ENCODE measurements at places on chromosomes 1 and 21.
A peak's percentile ranks its signal among the peaks of the same experiment; 100 is the strongest.

DNA sequence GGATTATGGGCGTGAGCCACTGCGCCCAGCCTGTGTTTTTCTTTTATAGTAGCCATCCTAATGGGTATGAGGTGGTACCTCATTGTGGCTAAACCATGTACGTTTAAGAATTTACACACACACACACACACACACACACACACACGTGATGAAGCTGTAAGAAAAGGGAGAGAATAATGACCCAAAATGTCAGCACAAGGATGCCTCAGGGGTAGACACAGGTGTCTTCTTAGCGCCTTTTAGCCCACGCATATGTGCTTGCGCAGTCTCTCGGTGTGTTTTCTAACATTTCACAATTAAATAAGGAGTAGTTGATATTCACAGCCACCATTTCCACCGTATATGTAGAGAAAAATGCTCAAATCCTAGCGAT lies 782 bp upstream of the PFKL start:
- DNase-seq, result peak; percentile 46

GRCh38 chr1:156245451-156246232 lies 2.2 kb downstream of the PAQR6 start:
- no peak for DNase-seq

DNA sequence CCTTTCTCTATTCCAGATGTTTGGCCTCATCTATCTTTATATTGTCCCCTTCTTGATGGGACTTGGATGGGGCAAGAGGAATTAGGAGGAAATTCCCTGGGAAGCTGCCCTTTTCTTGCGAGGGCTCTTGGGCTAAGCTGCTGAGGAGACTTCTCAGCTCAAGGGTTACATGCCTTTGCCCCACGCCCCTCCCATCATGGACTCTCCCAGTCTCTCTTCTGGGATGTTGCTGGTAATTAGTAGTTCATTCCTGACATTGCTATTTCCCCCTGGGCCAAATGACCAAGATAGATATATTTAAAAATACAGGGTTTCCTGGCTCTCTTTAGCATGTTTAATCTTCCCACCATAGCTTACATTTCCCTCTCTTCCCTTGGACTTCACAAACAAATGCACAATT lies 90.6 kb upstream of the RALGPS2 start:
- no peak for DNase-seq

GRCh38 chr1:71350805-71351204 lies 270.0 kb upstream of the ZRANB2 start:
- no peak for DNase-seq

DNA sequence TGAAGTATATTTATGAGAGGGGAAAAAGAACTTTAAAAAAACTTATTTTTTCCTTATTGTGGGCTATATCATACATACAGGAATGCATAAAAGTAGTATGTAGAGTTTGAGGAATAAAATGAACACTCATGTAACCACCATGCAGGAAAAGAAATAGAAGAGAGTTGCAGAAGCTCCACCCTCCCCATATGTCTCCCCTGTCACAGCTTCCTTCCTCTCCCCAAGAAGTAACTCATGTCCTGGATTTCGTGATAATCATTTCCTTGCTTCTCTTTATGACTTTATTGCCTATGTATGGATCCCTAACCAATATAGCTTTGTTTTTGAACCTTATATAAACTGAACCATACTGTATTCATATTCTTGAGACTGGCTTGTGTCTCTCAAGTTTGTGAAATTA lies 126.4 kb downstream of the ZZZ3 start:
- no peak for DNase-seq

GRCh38 chr1:115429884-115430283 lies 91.8 kb upstream of the NGF start:
- DNase-seq, result no peak

DNA sequence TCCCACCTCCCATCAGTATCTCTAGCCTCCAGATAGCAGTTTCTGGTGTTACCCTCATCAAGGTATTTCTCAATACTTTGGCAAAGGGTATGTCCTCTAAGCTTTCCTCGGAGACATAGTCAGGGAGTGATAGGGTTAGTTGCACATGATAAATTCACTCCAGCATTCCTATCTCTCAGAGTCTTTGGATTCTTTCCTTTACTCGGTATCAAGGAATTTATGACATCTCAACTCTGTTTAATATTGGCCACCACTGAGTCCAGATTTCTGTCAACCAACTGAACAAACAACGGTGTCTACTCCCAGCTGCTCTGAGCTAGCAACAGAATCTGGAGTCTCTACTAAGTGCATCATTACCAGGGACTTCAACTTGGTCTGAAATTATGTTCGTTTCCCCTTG lies 233.4 kb downstream of the TM2D1 start:
- DNase-seq, result no peak

DNA sequence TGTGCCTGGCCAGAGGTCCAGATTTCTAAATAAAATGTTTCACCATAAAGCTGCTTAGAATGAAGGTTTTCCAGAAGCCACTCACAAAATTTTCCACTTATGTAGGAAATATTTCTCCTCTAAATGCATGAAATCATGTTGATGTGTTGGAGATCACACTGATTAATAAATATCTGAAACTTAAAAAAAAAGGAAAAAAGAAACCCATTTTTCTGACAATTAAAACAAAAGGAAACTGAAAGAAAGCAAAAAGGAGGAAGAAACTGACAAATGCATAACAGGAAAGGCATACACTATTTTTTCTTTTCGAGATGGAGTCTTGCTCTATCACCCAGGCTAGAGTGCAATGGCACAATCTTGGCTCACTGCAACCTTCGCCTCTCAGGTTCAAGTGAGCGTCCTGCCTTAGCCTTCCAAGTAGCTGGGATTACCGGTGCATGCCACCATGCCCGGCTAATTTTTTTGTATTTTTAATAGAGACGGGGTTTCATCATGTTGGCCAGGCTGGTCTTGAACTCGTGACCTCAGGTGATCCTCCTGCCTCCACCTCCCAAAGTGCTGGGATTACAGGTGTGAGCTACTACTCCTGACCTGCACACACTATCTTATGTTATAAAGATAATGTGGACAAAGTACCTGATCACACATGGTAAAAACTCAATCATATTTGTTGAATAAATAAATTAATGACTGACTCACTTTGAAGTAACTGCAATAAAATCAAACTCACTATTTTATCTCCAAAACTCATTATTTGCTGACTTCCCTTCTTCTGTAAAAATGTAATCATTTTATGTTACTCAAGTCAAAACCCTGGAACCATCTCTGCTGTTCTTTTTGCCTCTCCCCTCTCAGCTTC lies 149.8 kb upstream of the NR5A2 start:
- DNase-seq, result no peak

- DNase-seq, result no peak
Observed at GRCh38 chr21:18443085-18443484, 39.5 kb upstream of the TMPRSS15 start.

DNA sequence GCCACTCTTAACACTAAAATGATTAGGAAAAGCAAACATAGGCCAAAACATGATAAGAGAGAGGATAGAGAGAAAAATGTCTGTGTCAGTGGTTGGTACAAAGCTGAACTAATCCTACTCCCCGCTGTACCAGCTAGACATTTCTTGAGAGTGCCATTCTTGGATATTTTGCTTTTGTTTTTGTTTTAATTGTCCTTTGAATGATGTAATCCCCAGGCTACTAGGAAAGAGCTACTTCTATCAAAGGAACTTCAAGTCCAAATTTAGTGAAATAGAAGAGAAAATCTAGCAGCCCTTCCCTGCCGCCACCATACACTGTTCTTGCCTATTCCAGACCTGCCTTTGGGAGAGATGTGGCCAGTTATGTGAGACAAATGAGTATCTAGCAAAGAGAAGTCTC lies 269.6 kb downstream of the GRIK1 start:
- DNase-seq, result no peak

DNA sequence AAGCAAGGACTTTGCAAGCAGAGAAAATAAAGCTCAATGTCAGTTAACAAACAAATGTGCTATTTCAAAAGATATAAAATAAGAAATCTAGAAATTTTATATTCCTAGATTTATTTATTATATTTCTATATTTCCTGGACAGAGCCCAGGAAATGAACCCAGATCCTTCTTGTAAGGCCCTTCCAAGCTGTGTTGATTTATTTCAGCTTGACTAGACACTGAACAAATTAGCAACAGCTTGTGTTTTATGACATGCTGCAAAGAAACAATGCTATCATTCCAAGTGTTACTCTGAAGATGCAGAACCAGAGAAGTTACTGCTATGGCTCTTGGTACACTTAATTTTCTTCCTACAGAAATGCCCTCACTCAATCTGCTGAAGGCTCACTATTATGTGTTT lies 6.2 kb downstream of the TGFBR3 start:
- DNase-seq, result no peak

DNA sequence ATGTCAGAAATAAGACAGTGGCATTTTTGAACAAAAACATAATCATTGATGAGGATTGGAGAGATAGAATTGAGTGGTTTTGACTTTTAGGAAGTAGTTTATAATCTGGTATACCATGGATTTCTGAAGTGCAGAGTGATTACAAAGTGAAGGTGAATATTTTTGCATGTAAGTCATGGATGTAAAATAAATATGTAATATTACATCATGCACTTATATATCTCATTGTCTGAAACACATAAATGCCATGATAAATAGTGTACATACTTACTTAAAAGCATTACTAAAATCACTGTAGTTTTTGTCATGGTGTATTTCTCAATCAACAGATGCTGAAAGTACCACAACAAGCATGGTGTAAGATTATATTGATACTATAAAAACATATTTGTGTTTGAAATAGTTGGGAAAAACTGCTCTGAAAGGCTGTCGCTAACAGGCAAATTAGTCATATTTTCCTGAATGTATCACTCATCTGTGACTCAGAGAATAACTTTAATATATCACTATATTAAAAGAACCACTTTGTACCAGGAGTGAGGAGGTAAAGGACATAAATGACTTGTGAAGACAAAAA lies 24.8 kb upstream of the RGS18 start:
- DNase-seq, result no peak

- peak; percentile 56 for DNase-seq
Observed at GRCh38 chr1:197356723-197357533, 88.9 kb downstream of the CRB1 start.

DNA sequence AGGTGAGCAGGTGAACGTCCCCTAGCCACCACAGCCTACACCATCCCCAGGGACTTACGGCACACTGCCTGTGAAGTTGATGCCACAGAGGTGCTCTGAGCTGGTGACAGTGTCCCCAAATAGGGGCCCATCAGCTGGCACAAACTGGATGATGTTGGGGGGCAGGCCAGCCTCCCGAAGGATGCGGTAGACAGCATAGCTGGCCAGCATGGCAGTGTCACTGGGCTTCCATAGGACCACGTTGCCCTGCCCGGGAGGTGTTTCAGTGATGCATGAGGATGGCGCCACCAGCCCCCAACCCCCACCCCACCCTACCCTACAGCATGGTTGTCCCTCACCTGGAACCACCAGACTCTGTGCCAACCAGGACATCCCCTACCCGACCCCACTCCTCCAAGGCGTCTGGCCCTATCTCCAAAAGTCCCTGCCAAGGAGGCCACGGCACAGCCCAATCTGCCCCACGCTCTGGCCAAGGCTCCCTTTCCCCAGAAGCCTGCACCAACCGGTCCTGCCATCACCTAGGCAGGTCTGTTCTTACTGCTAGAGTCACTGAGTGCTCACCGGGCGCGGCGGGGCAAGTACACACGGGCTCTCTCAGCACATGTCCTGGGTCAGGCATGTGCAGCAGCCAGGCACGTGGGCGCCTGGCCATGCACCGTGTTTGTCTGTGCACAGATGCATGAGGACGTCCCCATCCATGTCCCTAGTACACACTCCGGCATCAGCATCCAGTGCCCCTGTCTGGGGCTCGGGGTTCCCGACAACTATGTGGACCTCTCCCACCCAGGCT lies 20.5 kb downstream of the ALDH4A1 start:
- DNase-seq, result no peak

DNA sequence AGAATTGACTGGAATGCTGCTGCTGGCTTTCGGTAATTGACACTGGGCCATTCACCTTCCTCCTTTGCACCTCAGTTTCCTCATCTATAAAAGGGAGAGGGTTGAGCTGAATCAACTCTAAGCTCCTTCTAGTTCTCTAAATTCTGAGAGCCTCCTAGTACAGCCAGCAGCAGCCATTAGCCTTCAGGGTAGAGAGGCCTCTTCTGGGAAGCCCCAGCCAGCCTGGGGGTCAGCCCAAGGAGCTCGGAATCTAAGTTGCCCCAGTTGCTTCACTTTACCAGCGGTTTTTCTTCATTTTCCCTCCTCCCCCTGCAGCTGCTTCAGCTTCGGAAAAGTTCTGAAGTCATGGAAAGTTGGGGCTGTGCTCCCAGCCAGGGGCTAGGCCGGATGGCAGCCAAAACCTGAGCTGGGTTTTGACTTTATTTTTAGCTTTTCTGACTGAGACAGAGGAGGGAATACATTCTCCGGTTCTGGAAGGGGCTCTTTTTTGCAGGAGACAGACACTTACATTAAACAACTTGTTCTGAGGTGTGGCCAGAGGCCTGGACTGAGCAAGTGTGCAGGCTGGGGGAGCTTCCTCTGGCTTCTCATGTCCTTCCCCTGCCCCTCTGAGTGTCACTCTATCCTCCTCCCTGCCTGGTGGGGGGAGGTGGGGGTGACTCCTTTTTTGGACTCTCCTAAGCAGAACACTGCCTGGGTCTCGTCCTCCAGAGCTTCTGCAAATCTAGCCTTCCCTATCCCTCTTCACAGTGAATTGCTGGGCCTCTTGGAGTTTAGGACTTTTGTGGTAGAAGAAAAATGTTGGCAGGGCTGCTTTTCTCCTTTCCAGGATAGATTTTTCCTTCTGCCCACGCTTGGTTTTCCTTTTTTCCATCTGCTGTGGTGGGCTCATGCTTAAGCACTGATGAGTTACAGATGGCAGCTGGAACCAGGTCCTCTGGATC lies 14.4 kb downstream of the LMNA start:
- DNase-seq, result no peak

DNA sequence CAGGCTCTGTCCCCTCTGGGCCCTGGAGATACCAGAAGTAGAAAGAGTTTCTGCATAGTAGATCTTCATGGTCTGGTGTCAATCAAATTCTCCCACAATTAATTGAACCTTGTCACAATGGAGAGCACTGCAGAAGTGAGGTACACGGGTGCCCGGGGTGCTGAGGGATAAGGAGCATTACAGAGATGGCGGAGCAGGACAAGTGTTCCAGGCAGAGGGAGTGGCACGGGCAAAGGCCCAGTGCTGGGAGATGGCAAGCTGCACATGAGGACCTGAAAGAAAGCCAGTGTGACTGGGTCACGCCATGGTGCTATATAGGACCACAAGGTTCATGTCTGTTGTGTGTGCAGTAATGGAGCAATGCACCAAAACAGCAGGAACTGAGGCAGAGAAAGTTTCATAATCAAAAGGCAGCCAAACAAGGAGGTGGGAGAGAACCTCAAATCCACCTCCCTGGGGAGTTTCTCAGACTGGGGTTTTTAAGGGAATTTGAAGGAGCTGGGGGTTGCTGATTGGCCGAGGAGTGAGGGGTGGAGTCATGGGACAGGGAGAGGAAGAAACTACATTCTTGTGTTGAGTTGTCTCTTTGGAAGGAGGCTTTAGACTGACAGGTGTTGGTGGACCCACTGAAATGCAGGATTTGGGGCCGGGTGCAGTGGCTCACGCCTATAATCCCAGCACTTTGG lies 27.7 kb downstream of the ACOT11 start:
- DNase-seq, result no peak

GRCh38 chr1:191831572-191831971 lies 326.7 kb upstream of the RGS18 start:
- DNase-seq, result peak; percentile 13

Measured in hematopoietic multipotent progenitor cell (in vitro differentiated cells).